ENCODE measurements at places on chromosomes 7 and 10.

DNA sequence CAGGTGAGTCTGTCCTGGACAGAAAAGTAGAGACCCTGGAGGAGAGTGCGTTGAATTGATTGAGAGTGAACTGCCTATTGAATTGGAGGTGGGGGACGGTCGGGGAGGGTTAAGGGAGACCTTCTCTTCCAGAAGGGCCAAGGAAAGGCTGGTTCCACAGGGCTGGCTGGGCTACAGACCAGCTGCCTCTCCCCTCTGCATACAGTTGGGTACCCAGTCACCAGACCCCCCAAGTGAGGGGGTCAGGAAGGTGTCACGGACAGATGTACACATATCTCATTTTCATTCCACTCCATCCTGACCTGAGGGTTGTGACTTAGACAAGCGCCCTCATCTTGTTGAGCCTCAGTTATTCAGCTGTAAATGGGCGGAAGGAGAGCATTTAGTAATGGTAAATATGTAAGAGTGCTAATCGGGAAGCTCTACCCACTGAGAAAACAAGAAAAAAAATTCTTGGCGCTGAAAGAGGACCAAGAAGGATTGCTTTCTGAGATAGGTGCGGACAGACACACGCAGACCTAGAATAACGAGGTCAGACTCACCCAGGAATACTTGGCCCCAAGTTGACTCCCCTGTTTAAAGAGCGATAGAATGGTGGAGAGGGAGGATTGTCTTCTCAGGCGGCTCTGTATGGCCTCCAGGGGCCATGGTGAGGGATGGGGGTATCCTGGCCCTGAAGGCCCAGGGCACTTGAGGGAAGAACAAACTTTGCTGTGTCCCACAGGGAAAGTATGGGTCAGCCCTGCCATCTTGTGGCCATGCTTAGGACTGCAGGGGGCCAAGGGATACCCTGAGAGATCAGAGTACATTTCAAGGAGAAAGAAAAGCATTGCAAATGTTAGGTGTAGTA, 7.2 kb upstream of the MBL2 start:
- DNase-seq = no peak

DNA sequence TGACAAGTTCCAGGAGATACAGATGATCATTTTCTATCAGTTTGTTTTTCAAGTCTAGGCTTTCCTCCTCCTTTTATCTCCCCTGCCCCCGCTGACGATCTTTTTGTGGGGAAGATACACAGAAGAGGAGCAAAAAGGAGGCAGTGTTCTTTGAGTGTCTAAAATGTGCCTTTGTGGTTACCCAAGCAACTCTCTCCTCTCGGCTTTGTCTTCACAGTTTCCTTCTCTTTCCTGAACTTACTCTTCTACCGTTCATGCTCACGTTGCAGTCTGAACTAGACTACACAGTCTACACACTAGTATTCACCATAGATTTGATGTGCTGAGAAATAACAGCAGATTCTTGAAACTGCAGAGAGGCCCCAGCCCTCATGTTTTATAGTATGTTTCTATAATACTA, 23.6 kb downstream of the CEP41 start:
- DNase-seq = no peak

DNA sequence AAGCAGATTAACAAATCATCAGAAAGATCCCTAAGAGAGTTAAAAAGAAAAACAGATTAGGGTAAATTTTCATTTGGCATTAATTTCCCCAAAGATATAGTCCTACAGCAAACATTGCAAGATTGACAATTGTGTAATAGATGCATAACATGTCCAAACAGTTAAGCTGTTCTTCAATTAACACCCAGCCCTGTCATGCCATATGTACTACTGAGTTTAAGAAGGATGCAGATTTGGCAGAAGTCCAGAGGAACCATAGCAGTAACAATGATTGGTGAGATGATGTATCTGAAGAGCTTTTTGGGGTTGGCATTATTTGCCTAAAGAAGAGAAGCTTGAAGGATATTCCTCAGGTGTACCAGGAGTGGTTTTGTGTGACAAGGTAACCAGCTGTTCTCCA, 287.6 kb downstream of the LRMDA start:
- no peak for DNase-seq

DNA sequence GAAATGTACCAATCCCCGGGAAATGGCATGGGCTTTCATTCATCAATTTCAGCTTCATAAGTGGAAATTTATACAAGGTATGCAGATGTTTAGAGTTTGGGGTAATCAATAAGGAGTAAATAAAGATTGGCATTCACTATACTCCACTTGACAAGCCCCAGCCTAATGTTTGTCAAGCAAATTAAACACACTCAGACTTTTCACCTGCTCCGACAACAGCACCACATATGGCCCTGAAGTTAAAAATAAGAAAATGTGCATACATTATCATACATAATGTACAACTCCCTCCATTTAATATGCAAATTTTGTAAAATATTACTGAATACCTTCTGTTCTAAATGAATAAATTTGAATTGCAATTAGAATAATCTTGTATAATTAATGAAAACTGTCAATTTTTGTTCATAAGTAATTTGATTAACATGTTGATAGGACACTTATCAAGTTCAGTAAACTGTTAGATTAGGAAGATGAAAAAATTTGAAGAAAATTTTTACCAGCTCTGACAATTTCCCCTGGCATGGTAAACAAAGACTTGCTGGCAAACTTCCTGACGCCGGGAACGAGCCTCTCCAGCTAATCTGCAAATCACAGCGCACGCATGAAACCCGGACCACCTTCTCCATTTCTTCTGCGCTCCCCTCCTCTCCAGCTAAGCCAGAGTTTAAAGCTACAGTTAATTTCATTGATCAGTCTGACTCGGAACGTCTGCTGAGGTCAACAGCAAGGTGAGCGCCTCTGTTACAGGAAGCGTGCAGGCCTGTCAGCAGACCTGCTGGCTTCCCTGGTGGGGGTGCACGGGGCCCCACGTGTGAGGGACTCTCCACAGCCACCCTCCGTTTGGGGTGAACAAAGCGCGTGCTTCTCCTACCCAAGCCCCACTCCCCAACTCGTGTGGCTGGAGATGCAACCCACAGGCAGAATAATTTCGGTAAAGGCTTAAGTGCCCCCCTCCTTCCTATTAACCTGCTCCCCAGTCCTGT, 70.7 kb downstream of the EBF3 start:
- DNase-seq = no peak

DNA sequence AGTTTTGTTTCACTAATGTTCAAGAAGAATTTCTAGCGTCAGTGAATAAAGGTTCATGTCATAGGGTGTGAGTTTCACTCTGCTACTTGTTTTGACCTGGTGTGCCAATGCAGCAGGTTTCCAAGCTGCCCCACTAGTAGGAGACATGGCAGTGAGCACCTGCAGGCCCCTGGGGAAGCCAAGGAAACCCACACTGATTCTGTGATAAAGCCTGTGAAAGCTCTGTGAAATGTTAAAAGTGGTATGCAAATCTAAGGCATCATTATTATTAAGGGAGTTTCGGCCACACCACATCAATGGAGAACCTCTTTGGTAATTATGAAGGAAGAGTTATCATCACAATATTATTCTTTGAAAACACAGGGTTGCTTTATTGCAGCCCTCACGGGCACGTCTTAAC, 46.4 kb downstream of the ABCB5 start:
- no peak for DNase-seq

DNA sequence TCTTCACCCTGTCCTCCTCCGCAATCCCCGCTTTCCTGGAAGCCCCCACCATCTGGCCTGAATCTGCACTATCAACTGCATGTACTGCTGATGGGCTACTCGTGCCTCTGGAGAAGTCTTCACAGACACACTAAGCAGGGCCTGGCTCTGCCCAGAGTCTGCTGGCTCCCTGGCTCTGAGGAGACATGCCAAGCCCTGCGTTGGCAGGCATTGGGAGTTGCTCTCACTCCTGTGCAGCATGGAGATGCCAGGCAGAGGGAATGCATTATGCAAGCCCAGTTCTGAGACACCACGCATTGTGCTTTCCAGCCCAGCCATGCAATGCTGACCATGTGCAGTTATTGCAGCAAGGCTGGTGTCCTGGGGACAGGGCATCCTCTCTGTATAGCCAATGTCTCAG, 314.6 kb downstream of the CXCL12 start:
- no peak for DNase-seq

DNA sequence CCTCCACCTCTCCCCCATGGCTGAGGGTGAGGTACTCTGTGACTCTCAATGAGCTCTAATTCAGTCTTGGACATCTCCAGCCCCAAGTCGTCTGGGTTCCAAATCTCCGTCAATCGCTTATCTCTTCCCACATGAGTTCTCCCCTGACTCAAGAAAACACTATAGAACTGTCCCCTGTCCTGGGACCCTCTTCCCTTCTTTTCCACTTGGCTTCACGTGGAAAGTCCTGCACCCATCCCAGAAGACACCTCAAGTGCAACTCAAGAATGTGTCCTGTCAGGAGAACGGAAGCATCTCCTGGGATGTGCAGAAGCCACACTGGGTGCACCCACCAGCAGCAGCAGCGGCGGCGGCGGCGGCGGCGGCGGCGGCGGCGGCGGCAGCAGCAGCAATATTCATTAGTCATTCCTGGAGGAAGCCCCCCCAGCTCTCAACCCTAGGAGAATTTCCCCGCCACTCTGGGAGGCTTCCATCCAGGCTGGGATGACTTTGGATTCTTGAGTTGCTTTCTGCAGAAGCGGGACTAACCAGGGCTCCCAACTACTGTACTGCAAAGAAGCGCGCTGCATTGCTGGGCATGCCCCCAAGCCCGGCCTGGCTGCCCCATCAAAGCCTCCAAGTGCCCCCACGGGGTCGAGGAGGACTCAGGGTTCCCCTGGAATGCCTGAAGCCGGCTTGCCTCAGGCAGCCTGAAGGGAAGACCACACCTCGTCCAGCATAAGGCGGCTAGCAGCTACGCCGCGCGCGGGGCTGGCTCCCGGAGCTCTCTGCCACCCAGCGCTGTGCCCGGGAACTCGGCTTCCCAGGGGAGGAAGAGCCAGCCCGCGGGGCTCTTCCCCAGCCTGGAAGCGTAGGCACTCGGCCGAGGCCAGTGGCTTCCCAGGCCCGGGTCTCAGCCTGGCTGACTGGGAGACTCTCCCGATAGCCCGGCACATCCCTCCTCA, 1.0 kb downstream of the CRTAC1 start:
- DNase-seq = no peak

DNA sequence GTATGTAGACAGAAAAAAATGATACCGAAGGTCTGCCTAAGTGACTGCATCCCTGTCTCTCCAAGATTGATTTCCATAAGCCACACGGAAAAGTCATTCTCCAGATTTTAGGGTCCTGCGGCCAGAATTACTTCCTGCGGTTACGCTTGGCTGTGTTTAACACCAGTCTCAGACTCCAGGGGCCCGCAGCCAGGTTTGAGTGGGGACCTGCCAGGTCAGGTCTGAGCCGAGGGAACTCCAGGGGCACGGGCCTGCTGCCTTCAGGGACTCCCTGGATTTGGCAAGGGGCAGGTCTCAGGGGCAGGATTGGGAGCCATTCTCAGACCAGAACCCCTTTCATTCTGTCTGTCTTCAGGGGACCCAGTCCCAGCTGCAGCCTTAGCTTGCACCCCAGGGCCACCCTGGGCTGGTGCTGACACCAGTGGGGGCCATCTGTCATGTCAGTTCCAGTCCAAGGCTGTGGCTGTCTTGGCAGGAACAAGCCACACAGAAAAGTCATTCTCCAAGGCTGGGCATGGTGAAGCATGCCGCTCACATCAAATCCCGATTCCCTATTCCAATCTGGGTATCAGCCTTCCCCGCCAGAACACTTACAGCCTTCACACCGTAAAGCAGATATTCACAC, 39.0 kb downstream of the TMEM120A start:
- no peak for DNase-seq

DNA sequence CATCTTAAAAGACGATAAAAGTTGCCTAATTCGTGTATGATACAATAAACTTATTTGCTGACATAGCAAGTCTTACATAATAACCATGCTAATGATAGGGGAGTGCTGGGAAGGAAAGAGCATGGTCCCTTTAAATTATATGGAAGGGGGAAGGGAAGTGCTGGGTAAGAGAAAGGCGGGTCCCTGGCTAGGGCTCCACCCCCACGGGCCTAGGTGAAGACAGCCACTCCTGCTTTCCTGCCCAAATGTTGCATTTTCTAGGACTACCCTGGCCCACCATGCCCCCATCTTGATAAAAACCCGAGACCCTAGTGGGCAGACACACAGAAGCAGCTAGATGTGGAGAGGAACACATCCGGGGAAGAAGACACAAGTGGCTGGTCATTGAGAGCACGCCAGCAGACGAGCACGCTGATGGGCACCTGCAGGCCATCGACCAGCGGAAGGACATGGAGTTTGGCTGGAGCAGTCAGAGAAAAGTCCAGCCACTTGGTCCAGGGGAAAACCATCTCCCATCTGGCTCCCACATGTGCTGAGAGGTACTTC, 328.7 kb downstream of the ARL4A start:
- DNase-seq = no peak

DNA sequence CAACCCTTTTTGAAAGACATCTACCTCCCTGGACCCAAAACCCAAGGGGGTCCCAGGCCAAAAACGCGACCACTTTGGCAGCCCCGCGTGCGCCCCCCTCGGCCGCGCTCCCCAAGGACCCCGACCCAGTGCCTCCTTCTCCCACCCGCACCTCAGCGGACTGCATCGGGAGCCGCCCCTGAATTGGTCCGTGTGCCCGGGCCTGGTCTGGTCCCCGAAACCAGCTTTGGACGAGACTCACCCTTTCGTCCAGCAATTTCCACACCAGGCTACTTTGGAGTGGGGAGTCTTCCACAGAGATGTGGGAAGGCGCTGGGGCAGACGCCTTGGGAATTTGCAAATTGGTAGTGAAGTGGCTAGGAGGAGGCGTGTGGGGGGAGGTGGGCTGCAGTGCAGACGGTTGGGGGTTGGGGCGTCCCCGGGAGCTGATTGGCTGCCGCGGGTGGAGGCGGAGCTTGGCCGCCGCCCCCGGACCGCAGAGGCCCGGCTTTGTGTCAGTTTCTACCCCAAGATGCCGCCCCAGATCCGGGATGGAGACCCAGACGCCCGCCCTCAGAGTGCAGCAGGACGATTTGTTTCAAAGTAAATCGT, 16.9 kb downstream of the TCAF1 start:
- no peak for DNase-seq

GRCh38 chr7:112262036-112262435, 55.5 kb downstream of the ZNF277 start:
- no peak for DNase-seq

DNA sequence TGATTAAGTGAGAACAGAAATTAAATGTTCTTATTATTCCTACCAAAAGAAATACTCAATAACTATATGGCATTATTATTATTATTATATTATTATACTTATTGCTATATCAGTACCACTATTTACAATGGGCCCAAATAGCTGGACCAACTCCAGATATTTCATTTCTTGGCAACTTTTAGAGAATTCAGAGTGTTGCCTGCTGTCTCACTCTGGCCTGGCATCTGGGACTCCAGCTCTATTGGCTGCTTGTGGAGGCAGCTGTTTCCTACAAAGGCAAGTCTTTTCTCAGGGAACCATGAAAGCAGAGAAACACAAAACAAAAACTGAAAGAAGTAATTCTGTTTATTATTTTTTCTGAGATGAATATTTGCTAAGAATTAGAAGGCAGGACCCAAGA, 105.1 kb upstream of the SORCS1 start:
- DNase-seq = no peak
